Stimulated activated effector memory CD8-positive, alpha-beta T cell treated with anti-CD3 and anti-CD28 coated beads, Interleukin-12 subunit alpha, Interleukin-12 subunit beta, amount 100 ng/mL, for 72 hours (primary cell): ENCODE measurements at places on chromosomes 3 and 15.

- no peak for DNase-seq
Measured at GRCh38 chr3:34200576-34200975, 402.1 kb downstream of the PDCD6IP start.

DNA sequence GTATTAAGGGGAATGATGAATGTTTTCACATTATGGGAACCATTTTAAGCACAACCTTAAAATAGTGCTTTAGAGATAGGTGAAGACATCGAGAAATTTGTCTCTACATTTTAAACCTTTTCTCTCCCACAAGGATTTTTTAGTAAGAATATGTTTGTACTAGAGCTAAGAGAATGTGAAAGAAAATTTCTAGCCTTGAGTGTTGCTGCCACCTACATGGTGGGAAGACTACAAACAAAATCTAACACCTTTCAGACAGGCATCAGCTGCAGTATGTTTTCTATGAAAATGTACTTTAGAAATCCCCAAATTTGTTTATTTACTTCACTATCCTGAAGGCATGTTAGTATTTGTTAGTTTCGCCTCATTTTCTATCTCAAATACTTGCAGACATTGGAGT lies 247.4 kb downstream of the WDR72 start:
- no peak for DNase-seq

DNA sequence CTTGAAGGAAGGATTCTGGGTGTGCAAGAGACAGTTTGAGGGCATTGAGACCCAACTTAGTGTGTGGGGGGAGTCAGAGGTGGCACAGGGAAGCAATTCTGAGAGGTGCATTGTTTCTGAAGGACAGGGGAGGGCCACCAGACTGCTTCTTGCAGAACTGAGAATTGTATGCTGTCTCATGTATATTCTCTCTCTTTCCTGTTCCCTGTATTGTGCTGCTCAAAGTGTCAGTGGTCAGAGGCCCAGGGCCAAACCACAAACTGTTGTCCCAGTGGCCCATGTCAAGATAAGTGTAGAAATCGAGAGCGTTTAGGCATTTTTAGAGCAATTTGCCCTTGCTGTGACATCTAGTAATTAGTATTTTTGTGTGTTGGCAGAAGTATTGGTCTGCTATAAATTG lies 567.1 kb downstream of the EDEM1 start:
- no peak for DNase-seq

DNA sequence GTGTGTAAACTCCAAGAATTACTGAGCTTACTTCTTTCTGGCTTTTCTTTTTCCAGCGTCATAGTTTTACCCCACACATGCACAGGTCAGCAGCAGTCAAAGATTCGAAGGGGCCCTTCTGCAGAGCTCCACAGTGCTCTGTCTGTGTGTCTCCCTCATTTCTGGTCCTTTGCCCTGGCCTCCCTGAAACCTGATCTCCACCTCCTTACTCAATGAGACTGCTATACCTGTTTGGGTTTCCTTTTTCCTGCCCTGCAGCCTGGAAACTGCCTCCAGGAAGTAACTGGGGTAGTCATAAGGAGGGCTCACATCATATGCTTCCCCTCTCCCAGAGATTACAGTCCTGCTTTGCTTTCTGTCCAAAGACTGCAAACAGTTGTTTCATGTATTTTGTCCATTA lies 82.8 kb upstream of the TNIK start:
- DNase-seq = no peak

DNA sequence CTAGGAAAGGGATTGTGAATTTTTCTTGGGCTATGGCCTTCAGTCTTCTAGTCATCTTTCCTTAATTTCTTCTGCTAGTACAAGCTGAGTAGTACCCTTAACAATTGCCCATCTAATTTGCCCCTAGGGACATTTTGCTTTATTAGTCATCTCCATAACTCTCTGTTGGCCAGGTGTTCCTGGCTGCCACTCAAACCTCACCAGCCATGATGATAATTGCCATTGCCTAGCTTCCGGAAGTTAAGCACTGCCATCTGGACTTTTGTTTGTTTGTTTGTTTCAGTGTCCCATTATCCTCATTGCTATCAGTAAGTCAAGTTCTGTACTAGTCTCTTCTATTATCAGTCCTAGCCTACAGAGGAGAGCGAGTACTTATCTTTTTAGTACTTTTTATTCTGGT lies 36.6 kb upstream of the UBL7 start:
- DNase-seq = no peak

DNA sequence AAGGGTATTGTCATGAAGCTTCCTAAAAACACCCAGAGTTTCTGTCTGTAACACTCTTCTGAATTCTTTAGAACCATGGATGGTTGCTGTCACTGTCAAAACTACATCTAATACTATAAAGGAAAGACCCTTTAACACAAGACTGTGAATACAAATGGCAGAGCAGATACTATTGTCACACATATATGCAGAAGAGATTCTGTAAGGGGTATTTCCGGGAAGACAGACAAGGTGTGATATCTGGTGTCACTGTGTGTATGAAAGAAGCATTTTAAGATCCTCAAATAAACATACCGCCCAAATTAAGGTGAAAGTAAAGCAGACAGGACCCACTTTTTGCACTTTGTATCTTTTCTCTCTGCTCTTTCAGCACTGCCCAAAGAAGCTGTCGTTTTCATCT lies 306.4 kb downstream of the RORA start:
- no peak for DNase-seq

GRCh38 chr3:42849017-42849416 lies 26.7 kb downstream of the CYP8B1 start:
- no peak for DNase-seq

- DNase-seq = no peak
Measured at GRCh38 chr15:85542895-85543331, 162.5 kb downstream of the AKAP13 start.

GRCh38 chr3:54783611-54784010 lies 144.2 kb downstream of the LRTM1 start:
- no peak for DNase-seq

GRCh38 chr3:72129501-72130094 lies 344.6 kb upstream of the PROK2 start:
- no peak for DNase-seq

- peak; percentile 57 for DNase-seq
Measured at GRCh38 chr3:125055331-125055912, 375 bp downstream of the HEG1 start.

- no peak for DNase-seq
Measured at GRCh38 chr3:14366915-14367823, 35.2 kb upstream of the SLC6A6 start.

- no peak for DNase-seq
Measured at GRCh38 chr3:197216169-197216860, 82.1 kb downstream of the DLG1 start.

DNA sequence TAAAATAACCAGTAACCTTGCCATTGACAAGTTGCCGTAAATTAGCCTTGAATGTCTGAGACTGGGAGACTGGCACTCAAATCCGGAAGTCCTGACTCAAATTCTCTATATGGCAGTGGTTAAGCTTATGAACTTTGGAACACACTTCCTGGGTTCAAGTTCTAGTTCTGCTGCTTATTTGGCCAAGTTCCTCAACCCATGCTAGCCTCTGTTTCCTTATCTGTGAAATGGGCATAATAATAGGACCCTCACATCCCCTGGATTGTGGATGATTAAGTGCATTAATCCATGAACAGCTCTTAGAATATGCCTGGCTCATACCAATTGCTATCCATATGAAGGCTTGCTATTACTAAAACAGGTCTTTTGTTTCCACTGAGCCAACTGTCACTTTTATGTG lies 311.5 kb downstream of the EDEM1 start:
- no peak for DNase-seq

GRCh38 chr15:96052572-96053030 lies 277.9 kb upstream of the NR2F2 start:
- DNase-seq = no peak

- DNase-seq = no peak
Measured at GRCh38 chr3:38560996-38561717, 65.0 kb downstream of the EXOG start.

GRCh38 chr3:100213891-100214573 lies 46.8 kb upstream of the TBC1D23 start:
- no peak for DNase-seq

DNA sequence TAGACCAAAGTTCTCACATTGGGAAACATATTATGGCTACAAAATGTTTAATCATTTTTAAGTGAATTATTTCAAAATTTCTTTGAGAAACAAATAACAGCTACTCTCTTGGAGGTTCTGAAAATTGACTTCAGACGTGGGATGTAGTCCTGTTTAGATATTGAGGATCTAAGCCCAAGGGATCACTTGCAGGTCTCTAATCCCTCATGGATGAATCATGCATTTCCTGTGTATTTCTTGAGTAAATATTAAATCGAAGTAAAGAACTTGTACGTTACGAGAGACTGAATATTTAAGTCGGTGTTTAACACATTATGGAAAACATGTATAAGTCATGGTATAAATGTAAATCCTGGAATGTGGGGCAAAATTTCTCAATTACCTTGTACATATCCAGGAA lies 119.8 kb downstream of the EPHA3 start:
- no peak for DNase-seq

DNA sequence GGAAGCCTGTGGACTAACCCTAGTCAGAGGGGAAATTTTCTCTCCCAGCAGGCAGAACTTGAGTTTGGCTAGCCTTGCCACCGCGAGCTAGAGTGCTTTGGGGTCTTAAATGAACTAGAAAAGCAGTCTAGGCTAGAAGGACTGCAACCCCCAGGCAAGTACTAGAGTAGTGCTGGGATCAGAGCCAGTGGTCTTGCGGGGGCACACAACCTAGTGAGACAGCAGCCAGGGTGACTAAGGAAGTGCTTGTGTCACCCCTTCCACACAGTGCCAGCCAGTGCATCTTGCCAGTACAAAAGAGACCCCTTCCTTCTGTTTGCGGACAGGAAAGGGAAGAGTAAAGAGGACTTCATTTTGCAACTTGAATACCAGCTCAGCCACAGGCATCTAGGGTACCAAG lies 59.0 kb downstream of the GOLM2 start:
- no peak for DNase-seq

DNA sequence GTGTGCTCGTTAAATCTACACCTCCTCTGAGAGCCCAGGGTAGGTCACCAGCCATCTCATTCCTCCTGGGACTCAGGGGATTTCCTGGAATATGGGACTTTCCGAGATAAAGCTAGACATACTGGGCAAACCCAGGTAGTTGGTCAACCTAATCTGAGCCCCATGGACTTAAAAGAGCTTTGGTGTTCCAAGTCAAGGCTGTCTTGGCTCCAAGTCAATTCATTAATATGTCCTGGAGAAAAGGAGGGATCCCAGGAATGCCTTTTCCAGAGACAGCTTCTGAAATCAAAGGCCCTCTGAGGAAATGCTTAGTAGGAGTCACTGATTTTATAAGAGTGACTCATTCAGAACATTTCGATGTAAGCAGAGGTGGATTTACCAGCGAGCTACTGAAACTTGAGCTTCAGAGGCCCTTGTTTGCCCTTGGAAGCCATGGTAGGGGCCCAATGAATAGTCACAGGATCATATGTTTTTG lies 137.3 kb upstream of the UBE2E1 start:
- no peak for DNase-seq

- DNase-seq = no peak
Measured at GRCh38 chr15:85499371-85499887, 119.0 kb downstream of the AKAP13 start.
